ENCODE measurements at places on chromosomes 6 and 20.

DNA sequence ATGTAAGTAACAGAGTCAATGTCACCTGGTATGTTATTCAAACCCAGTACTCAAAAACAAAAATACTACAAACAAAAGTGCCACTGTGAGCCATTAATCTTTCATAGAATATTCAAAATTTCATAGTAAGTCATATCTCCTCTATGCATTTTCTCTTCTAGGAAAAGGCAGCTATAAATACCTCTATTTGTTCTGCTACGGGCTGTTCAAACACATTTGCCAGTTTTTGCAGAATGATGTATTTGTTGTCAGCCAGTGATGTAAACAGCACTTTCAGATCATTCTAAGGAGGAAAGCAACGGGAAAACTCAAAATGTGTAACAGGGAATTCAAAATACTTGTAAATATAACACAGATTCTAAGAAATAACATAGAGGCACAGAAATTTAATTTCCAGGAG is 388.2 kb downstream of the SYNE1 start:
- no peak for DNase-seq

GRCh38 chr6:18280084-18280483 is 15.8 kb upstream of the DEK start:
- no peak for DNase-seq

GRCh38 chr20:41697861-41698559 is 79.8 kb upstream of the CHD6 start:
- DNase-seq, result no peak

DNA sequence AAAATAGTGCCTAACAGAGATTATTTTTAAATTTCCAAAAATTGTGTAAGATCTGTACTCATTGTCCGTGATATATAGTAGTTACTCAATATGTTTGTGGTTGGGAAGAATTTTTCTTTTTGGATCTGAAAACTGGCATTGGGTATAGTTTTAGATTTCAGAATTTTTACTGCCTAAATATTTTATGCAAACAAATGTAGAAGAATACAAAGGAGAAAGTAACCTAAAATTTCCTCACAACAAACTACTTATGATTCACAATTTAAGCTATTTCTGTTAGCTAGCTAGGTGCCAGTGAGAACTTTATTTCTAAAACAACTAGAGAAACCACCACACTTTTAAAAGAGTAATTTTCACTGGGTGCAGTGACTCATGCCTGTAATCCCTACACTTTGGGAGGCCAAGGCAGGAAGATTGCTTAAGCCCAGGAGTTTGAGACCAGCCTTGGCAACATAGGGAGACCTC is 38.8 kb downstream of the SESN1 start:
- DNase-seq, result no peak

- no peak for DNase-seq
Observed at GRCh38 chr20:25136643-25137559, 55.0 kb upstream of the VSX1 start.

DNA sequence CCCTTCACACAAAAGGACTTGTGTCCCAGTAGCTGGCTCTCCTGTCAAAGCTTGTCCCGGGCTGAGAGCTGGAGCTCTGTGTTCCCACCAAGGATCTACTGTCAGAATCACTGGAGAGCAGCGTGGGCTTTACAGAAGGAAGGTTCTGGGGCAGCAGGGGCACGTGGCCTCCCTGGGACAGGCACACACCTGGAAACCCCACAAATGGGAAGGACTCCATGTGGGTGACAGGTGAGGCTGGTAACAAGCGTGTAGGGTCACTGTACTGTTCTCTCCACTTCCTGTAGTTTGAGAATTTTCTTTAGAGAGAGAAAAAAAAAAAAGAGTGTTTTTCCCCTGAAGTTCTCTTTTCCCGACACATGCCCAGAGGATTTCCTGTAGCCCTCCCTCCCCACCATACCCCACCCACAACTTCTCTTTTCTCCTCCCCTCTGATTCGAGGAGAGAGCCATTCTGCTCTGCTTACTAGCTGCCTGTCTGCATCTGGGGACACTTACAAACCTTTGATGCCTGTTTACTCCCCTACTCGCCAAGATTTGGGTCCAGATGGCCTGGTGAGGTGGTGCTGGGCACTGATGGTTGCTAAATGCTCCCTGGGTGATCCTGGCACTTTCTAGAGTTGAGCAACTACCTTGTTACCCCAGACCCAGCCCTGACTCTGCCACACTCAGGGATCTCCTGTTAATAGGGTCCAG is 84.1 kb upstream of the SIRPA start:
- no peak for DNase-seq
